ENCODE measurements at places on chromosomes 11 and 22.

- DNase-seq, result no peak
Observed at GRCh38 chr22:32132126-32132525, 27.0 kb downstream of the C22orf42 start.

- DNase-seq, result no peak
Observed at GRCh38 chr22:50611341-50612060, 10.9 kb downstream of the MAPK8IP2 start.

- DNase-seq, result no peak
Observed at GRCh38 chr22:45781459-45781858, 109.8 kb downstream of the ATXN10 start.

DNA sequence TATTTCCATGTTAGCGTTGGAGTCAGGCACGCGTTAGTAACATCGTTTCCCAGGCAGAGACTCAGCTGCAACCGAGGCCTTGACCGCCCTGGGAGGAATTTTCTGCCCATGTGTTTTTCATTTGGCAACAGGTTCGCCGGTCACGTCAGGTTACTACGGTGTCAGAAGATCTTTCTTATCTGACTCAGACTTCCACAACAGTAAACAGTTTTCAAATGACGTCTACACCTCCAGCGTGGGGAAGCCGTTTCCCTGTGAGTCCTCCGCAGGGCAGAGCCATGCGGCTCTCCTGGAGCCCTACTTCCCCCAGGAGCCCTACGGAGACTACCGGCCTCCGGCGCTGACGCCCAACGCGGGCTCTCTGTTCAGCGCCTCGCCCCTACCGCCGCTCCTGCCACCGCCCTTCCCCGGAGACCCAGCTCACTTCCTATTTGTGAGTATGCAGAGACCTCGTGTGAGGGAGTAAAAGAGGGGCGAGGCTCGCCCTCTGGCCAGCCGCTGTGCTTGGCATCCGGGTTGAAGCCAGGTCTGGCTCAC, 14.3 kb upstream of the POU2AF3 start:
- no peak for DNase-seq

- peak; percentile 67 for DNase-seq
Observed at GRCh38 chr11:115784796-115785521, 280.7 kb upstream of the CADM1 start.

DNA sequence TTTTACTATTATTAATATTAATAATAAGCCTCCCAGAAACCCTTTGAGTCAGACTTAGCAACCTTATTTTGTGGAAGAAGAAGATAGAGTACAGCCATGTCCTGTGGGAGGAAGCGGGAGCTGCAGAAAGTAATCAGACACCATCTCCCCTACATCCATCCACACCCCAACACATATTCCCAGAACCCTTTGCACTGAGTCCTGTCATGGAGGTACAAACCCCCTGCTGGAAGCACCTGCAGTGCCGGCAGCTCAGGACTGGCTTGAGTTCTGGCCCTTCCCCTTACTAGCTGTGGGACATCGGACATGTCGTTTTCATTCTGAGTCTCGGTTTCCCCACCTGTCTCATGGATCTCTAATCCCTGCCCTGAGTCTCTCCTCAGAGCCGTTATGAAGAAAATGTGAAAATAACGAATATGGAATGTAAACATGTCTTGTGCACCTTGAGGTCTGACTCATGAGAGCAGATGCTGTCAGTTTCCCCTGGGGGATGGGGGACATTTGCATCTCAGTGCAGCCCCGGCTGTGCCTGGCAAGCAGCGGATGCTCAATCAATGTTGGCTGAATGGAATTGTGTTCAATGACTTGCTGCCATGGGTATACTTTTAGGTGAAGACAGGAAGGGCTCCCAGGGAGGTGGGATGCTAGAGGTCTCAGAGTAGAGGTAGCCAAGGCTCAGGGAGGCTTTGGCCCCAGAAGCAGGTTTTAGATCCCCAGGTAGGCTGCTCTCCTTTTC, 45.4 kb downstream of the TP53I11 start:
- no peak for DNase-seq
